ENCODE measurements at places on chromosomes 4 and X.

DNA sequence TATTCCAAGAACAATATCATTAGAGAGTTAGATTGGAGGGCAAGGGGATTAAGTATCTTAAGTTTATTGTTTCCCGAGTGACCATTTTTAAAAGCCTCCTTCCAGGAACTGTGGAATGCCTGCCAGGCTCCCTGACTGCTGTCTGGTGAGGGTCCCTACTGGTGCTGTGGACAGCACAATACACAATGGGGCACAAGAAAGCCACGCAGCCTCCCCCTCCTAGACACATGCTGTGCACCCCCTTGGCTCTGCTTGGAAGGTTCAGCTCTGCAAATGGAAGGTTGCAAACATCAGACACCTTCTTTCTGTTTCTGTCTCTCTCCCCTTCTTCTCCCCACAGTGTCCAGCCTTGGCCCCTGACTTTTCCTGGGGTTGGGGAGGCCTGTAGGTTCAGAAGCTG lies 153.2 kb downstream of the SHROOM3 start:
- no peak for DNase-seq

DNA sequence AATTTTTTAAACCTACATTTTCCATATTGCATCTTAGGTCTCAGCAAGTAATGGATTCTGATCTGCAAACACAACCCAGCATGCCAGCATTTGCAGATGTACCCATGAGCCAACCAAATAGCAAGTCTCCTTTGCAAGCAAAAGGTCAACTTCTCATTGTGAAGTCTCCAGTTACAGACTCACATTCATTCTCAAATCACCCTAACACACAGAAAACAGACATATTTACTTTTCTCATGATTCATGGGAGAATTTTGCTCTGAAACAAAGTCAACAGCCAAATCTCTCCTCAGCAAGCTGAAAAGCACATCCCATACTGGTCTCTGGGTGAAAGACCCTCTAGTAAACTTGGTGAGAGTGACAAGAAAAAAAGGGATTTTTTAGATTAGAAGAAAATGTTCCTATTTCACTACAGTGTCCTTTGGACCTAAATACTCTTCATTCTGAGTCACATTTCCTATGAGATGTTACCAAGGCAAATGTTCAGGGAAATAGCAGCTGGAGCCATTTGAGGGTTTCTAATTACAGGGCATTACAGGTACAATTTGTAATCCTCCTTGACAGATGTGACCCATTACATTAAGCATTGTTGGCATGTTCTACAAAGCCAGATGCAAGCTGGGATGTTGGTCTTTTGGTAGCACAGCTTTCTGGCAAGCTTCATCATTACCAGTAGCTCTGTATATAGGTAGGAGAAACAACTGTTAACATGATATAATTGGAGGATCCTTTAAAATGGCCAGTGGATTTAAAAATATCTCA lies 383.3 kb downstream of the SMARCA1 start:
- no peak for DNase-seq

GRCh38 chr4:52950226-52950625 lies 88.1 kb downstream of the RASL11B start:
- no peak for DNase-seq

GRCh38 chrX:67555578-67556203 lies 11.9 kb downstream of the AR start:
- DNase-seq, result no peak

- DNase-seq, result no peak
Observed at GRCh38 chr4:8297141-8297601, 27.6 kb downstream of the HTRA3 start.

DNA sequence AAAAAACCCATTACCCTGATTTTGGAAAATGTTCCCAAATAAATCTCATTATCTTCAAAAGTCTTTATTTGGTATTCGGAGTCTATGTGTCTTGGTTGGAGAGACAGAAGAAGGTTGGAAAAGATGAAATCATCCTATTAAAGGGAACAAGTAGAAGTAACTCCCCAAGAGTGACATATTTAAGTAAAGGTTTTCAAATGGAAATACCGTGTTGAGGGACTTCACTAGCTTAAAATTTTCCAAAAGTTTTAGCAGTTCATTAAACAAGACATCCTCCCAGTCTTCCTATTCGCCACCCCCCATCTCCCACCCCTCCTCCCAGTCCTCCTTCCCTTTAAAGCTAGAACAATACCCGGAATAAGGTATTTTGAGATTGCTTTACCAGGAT lies 62.7 kb upstream of the CCDC160 start:
- DNase-seq, result no peak

GRCh38 chr4:123452616-123453015 lies 56.0 kb downstream of the SPRY1 start:
- DNase-seq, result no peak

DNA sequence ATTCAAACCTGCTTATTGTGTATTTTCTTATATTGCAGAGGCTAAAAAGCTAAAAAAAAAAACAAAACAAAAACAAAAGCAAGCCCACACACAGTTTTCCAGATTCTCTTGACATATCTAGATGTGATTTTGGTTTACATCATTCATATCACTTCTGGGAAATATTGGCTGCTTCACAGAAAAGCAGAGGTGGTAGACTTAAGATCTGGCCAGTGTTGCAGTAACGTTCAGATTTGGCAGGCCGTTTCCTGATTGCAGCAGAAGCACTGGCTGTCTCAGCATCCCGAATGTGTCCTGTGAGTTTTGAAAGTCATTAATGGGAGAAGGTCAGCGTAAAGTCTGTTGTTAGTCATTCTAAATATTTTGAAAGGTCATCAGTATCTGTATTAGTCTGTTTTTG lies 2062.0 kb downstream of the ARAP2 start:
- no peak for DNase-seq

- DNase-seq, result no peak
Observed at GRCh38 chr4:53703267-53703655, 112.0 kb upstream of the LNX1 start.

- no peak for DNase-seq
Observed at GRCh38 chr4:146442801-146443200, 78.9 kb downstream of the SLC10A7 start.
